ENCODE measurements at places on chromosomes 4 and X.

DNA sequence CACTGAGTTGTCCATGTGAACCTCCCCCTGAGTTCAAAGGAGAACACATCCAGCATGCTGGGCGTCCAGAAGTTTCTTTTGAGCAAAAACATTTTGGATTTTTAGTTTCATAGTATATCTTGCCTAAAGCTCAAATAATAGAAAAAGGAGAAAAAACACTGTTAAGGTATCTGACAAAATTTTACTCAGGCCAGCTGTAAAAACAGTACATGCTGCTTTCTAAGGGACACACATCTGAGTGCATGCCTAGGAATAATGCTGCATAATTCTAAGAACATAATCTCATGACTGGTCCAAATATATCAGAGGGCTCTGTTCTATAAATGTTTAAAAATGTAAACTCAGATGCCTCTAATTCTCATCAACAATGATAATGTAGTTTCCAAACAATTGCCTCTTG lies 561.3 kb upstream of the INTU start:
- no peak for DNase-seq

DNA sequence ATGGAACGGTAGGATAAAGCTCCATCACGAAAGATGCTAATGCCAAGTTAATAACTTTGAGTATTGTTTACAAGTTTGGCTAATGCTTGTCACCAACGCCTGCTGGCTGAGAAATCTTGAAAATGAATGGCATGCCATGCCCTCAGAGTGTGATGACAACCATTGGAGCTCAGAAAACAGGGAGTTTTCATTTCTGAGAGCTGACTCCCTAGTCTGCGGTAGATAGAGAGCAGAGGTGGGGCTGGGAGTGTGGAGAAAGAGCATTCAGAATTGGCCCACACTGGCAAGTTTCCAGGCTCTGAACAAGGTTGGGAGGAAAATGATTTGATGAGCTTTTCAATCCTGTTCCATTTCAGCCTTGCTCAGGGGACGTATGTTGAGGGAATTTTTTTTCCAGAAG lies 183.9 kb downstream of the CPEB2 start:
- no peak for DNase-seq

GRCh38 chr4:6501171-6501570 lies 28.8 kb upstream of the PPP2R2C start:
- no peak for DNase-seq

DNA sequence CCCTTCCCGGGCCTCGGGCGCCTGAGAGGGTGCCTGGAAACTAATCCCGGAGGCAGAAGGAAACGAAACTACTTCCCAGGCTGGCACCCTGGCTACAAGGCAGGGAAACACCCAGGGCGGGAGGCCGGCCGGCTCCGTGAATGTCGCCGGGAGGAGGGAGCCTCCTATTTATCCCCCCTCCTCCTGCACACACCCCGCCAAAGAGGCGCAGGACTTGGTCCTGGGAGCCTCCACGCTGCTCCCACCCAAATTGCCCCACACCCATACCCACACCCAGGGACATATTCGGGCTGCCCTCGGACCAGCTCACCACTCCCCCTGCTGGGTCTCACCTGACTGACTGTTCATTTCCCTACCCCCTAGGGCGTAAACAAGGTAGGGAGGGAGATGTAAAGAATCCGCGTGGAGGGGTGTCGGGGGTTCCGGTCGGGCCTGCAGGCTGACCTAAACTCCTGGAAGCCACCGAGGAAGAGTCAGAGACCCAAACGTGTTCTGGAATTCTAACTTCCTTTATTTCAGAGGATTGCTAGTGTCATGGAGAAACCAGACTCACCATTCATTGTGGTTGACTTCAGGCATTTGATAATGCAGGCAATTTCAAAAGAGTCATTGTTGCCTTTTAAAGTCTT lies at the start of gene BTC:
Gene BTC, minus strand, starts transcription at position 142 of the 629 bp plus-strand sequence. CDS start 198 bp downstream, outside the sequence.
- DNase-seq: no peak

DNA sequence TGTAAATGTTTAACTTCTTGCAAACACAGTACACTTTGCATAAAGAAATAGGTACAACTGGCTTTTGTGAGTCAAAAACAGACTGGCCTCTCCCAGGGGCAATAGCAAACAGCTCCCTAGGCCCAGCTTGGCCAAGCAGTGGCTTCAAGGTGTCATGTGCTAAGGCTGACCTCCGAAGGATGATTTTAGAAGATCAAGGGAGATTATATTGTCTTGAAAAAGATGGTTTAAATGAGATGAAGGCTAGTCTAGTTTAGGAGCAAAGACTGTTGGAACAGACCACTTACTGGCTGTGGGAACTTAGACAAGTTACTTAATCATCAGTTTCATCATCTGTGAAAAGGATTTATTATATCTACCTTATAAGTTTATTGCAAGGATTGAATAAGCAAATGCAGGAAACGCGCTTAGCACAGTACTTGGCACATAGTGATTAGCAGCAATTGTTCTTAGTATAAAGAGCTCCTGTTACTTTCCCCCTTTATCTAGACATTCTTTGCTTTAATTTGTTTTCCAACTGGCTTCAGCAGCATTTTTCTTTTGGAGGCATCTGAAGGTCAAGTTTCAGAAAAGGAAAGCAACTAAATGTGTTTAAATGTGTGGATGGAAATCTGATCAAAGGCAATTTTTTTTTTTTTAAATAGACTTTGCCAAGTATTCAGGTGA lies 17.2 kb downstream of the ANXA3 start:
- no peak for DNase-seq

DNA sequence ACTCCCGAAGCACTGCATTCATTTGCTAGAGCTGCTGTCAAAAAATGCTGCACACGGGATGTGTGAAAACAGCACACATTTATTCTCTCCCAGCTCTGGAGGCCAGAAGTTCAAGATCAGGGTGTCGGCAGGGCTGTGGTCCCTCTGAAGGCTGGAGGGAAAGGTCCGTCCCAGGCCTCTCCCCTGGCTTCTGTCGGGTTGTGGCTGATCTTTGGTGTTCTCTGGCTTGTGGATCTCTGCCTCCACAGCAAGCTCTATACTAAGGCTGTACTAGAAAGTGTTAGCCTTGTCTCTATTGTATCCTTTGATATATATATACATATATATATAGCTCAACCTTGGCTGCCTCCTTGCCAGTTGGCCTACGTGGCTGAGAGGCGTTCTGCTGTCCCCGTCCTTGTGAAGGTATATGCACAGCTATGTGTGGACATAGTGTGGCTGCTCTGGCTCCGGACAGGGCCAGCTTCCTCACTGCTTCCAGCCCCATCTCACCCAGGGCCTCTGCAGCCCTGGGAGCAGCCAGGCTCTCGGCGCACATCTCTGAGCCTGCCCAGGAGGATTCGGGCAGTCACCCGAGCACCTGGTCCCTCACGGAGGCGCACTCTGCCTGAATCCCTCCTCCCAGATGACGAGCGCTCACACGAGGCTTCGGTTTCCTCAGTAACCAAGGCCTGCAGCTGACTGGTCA lies 15.0 kb upstream of the DUSP9 start:
- no peak for DNase-seq

GRCh38 chr4:77676842-77677241 lies 71.2 kb downstream of the CXCL13 start:
- no peak for DNase-seq

GRCh38 chrX:71228063-71228642 lies 5.1 kb downstream of the GJB1 start:
- no peak for DNase-seq
